Activated B cell treated with CpG ODN at 0.5 μM for 24 hours (primary cell): ENCODE measurements at places on chromosomes 7 and 10. TPM values are rescaled to one million over a fixed set of nuclear protein-coding genes. Genes with fewer than 3 reads are reported as not detected.

The SUV39H2 gene
- 7.4 and 8.1 TPM in 2 replicates for total RNA-seq

GRCh38 chr7:80942261-80943041 lies 23.6 kb upstream of the SEMA3C start:
- DNase-seq, result no peak

DNA sequence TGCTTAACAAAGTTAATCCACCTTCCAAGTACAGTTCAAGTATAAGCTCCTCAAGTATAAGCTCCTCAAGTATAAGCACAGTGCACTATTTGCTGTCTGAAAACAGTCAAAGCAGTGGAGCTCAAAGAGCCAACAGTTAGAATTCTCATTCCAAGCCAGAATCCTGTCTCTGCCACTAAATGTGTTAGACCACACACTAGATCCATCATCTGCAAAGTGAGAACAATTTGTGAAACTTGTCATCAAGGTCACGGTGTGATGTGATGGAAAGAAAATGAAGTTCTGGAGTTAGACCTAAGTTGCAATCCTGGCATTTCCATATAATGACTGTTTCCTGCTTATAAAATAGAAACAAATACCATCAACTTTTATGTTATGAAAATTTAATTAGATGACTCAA lies 602.5 kb downstream of the TNS3 start:
- no peak for DNase-seq

The PON3 gene
- not detected in 2 replicates for total RNA-seq

DNA sequence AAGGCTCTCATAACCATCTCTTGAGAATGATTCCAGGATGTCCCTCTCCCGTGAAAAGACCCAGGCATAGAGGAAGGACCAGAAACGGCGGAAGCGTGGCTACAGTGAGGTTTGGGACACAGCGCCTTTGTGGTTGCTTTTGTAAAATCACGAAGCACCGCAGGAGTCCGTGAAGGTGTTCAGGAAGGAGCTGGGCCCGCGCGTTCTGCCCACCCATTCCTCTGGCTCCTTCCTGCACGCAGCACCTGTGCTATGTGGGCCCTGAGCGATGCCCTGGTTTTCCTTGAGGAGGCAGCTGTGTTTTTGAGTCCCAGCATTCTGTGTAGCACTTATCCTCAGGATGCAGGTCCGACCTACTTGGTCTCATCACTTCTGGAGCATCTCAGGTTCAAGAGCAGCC lies 112.8 kb downstream of the TRRAP start:
- no peak for DNase-seq

DNA sequence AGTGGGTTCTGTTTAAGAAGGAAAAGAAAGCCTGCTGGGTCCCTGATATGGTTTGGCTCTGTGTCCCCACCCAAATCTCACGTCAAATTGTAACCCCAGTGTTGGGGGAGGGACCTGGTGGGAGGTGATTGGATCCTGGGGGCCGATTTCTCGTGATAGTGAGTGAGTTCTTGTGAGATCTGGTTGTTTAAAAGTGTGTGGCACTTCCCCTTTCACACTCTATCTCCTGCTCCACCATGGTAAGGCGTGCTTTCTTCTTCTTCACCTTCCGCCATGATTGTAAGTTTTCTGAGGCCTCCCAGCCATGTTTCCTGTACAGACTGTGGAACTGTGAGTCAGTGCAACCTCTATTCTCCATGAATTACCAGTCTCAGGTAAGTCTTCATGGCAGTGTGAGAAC lies 42.6 kb downstream of the INPP5A start:
- no peak for DNase-seq

- DNase-seq, result no peak
Observed at GRCh38 chr10:76404531-76404930, 973.1 kb downstream of the LRMDA start.

The ITGA8 gene
- total RNA-seq, result not detected in 2 replicates

- DNase-seq, result no peak
Observed at GRCh38 chr10:72037266-72037665, 51.1 kb downstream of the SPOCK2 start.

DNA sequence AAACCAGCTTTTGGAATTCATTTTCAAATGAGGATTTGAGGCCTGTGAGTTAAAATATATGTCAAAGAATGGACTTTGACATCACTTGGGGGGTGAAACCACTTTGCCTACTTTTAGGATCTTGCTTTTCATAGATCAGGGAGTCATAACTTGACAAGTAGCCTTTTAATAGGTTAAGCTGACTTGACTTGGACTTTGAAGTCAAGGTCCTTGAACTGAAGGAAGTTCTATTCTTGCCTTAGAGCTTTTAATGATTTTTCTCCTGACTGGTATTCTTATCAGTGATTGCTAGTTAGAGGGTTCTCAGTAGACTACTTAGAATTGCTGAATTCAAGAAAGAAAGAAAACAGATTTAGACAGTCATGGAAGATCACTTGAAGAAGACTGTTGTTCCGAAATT lies 17.7 kb downstream of the AGR2 start:
- no peak for DNase-seq

The HILPDA gene
- total RNA-seq, result 14.5 and 17.0 TPM in 2 replicates

DNA sequence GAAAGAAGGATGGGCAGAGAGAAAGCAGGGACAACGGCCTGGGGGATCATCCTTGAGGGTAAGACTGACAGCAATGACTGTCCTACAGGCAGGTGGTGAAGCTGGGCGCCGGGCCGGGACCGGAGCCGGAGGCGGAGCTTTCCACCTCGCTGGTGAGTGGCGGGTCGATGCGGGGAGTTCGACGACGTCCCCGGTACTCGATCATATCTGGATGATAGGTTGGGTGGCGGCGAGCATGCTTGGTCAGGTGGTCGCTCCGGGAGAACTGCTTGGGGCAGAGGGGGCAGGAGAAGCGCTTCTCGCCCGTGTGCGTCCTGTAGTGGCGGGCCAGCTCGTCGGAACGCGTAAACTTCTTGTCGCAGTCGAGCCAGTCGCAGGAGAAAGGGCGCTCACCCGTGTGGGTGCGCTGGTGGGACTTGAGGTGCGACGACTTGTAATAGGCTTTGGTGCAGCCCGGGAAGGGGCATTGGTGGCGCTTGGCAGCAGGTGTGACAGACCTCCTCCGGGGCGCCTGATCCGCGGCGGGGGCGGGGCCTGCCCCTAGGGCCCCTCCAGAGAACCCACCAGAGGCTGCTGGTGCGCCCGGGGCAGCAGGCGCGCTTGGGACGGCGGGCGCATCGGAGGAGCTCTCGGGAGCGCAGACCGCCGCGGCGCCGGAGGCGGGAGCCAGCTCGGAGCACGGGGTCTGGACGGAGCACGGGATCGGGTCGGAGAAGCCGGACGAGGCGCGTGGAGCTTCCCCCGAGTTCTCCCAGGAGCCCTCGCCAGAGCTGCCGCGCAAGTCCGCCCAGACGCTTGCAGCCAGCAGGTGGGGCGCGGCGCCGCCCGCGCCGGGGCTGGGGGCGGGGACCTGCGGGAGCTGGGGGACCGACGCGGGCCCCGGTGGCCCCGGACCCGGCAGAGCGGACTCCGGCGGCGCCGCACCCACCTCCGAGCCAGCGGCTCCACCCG lies 752 bp downstream of the KLF14 start:
- peak; percentile 43 for DNase-seq

The ERVW-1 gene
- total RNA-seq, result not detected in 2 replicates

GRCh38 chr7:121605317-121605680 lies 209.2 kb upstream of the FAM3C start:
- DNase-seq, result no peak

- no peak for DNase-seq
Observed at GRCh38 chr10:90447831-90448230, 410.0 kb downstream of the HTR7 start.

DNA sequence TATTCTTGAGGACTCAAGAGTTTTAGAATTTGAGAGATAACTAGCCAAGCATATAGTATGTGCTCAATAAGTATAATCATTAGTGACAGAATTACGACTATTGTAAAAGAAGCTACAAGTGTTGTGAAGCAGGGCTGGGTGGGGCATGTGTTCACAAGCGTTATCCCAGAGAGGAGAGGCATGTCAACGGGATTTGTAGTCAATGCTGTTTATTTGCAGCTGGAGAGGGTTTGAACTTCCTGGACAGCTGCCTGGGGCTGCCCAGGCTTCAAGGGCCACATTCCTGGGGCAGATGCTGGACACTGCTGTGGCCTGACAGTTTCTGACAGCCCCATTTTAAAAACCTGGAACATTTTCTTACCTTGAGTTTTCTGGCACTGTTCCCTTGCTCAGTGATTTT lies 36.9 kb upstream of the CDHR3 start:
- DNase-seq, result no peak

DNA sequence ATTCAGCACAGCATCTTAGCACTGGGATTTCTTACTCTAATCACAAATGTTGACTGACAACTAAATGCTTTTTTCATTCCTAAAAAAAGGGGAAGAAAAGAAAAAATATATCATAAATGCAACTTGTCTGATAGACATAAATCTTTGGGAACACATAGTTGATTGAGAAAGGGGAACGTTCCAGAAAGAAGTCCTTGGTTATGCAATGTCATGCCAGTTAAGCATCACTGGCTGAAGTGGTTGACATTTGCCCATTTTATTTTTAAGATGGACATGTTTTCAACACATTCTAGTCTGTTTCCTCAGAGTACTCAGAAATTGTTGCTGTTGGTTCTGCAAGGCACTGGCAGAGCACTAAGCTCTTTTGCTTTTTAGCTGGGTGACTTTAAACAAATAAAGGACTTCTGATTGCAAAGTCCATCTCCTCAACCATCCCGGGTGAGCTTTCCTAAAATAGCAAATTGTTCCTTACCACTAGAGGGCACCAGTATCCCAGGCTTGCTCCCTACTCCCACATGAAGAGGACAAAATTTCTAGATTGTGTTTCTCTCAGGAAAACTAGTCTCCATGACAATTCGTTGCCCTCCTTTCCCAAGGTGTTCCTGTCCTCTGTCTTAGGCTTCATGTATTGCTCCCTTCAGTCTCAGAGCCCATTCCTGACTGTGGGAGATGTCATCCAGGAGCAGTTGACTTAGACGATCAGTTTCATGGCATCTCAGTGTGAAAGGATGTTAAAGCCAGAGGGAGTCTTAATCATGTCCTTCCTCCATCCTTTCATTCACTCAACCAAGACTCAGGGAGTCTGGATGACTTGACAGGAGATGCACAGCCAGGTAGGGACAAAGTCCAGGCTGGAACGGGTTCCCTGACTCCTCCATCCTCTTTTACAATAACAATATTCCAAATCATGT lies 23.9 kb downstream of the OPALIN start:
- DNase-seq, result no peak

- no peak for DNase-seq
Observed at GRCh38 chr7:77665161-77665560, 31.1 kb upstream of the RSBN1L start.

GRCh38 chr7:78510580-78511188 lies 712.1 kb downstream of the PHTF2 start:
- DNase-seq, result no peak

- DNase-seq, result no peak
Observed at GRCh38 chr7:77409739-77410547, 6.2 kb downstream of the GSAP start.

GRCh38 chr10:51862149-51862548 lies 162.8 kb upstream of the CSTF2T start:
- DNase-seq, result no peak

DNA sequence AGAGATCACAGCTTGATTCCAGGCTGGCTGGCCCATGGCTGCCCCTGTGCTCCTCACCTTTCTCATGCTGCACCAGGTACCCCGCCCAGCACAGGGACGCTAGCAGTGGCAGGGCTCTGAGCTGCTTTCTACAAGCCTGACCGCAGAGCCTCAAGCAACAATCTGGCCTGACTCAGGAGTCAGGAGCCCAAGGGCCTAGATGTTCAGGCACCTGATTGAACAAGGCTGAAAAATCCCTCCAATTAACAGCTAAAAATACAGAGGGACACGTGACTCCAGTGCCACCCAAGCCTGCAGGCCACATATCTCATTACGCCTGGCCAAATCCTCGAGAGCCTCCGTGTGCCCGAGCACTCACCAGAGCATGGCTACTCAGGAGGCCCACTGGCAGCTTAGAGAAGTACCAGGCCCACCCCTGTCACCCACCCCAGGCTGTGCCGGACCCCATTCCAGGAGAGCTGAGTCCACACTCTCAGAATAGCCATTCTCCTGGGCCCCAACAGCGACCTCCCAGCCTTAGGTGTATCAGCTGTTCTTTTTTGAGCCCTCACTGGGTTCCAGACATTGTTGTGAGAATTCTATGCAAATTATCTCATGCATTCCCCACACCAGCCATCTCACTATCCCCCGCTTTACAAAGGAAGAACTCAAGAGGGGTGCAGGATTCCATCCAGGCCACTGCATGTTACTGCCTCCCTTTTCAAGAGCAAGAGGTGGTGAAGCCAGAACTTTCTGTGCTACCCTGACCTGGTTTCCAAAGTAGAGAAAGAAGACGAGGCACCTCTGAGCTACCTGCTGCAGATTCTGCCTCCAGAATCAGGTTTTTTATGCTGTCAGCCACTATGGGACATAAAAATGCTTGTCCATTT lies 98.3 kb downstream of the COL13A1 start:
- DNase-seq, result no peak

The OR6V1 gene
- total RNA-seq, result not detected in 2 replicates

The SFTPA1 gene
- not detected in 2 replicates for total RNA-seq

The FUOM gene
- 37.2 and 39.1 TPM in 2 replicates for total RNA-seq

DNA sequence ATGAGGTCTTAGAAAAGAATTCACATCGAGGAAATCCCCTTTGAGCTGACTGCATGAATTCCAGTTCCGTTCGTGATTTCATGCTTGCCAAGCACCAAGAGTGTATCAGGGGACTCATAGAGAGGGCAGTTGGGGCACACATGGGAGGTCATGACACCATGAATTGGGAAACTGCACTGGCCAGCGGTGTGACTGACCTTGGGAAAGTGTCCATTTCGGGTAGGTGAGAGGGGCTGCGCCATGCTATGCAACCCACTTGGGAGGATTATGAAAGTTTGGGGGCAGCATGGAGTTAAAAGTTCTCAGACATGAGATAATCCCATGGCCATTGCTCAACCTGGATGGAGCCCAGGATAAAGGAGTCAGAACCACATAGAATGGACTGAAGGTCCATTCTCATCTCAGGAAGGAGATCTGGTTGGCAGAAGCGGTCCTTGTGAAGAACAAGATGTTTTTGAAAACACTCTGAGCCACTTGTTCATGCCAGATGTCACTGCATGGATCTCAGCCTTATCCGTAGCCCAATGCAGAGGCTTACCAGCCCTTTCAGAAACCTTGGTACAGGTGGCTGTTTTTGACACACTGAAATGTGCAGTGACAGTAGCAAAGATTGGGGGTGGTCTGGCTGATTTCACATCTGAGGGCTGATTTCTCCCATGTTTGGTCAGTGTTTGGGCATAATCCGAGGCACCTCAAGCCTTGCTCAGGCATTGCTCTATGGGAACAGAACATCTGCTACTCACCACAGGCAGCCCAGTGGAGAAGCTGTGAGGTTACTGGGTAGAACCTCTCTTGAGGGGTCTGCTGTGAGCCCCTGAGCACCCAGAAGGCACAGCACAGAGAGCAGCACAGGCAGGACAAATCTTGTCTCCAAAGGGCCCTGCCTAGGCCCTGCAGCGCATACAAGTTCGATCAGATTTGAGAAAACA lies 252.3 kb downstream of the CXCL12 start:
- no peak for DNase-seq

DNA sequence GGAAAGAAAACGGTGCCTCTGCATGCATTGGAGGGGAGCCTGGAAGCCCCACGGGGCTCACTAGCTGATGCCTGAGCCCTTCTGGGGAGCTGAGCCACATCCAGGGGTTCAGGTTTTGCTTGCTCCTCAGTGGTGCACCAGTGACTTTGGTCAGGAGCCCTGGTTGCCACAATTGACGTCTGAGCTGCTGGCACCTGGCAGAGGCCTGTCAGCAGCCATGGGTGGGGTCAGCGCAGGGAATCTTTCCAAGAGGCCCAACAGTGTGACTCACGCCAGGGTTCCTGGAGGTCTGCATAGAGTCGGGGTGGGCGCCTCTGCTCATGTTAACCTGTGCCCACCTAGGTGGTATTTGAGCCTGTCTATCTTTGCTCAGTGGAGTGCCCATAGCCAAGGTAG lies 138.7 kb downstream of the NEURL1 start:
- DNase-seq, result no peak

GRCh38 chr10:76334255-76334654 lies 902.8 kb downstream of the LRMDA start:
- DNase-seq, result no peak
